Right lobe of liver (tissue), 6 donors: ENCODE measurements at places on chromosomes 12 and 14.
A peak's percentile ranks its signal among the peaks of the same experiment; 100 is the strongest.

- DNase-seq, result peak; percentile 66
Observed at GRCh38 chr14:100341301-100342031, 18.3 kb downstream of the SLC25A47 start.

DNA sequence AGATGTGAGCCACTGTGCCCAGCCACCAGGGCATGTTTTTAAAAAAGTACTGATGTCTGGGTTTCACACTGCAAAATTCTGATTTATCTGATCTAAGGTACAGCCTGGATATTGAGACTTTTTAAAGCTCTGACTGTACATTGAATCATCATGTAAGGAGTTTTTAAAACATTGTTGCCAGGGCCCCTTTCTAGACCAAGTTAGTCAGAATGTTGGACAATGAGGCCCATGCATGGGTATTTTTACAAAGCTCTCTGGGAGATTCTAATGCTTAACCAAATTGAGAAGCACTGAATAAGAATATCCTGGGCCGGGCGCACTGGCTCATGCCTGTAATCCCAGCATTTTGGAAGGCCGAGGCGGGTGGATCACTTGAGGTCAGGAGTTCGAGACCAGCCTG, 16.7 kb downstream of the TMEM19 start:
- DNase-seq, result no peak

DNA sequence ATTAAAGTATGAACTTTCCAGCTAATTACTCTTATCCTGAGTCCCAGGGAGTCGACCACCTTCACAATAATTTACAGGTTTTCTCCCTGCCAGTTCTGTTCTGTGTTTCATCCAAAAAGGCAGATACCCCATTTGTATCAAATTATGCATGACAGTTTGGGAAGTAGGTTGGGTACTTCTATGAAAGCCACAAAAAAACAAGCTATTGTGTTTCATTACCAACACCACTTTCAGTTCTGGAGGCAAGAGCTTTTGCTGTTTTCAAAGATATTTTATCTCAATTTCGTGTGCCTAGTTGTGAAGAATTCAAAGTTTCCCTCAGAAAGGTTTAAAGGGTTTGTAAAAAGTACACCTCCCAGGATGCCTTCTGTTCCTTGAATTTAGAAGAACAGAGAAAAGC, 557.4 kb downstream of the FLRT2 start:
- no peak for DNase-seq

DNA sequence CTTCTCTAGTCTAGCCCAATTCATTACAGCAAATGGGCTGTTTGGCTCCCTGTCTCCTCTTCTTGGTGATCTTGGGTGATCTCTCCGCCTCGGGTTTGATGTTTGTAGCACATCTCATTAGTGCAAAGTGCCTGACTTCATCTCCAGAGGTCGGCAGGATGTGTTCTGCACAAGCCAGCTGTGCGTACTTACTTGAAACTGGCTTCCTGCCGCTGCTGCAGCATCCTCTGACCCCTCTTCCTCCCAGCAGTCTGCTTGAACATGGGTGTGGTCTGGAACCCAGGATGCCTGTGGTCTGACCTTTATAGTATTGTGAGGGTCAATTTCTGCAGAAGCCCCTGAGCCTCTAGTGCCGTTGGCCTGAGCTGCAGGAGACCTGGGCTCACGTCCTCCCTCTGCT, 99.2 kb downstream of the BEGAIN start:
- no peak for DNase-seq

GRCh38 chr14:55451950-55452349, 11.5 kb upstream of the TBPL2 start:
- DNase-seq, result no peak

DNA sequence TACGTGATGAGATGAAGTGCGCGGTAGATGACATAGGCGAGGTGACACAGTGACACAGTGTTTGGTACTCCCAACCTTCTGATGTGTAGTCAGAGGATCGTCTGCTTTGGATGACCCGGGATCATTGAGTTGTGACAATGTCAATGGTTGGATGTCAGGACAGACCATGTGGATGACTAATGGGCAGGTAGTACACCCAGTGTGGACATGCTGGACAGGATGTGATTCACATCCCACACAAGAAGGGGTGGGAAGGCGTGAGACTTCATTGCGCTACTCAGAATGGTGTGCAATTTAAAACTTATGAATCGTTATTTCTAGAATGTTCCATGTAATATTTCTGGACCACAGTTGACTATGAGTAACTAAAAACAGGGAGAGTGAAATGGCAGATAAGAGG, 23.8 kb downstream of the MAP3K9 start:
- no peak for DNase-seq

DNA sequence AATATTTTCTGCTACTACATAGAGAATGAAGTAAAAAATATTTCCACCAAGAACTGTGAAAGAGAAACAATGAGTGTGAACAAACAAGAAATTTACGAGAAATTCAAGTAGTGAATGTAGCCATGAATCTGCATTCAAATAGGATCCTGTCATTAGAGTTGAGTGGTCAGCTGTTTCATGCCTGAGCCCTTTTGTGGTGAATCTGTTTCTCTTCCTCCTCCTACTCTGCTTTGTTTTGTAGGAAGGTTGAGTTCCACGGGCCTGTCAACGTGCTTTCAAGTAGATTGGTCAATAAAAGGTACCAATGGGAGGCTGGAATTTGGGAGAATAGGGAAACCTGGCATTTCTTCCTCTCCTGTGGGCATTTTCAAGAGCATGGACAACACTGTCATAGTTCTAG, 1749.6 kb upstream of the FLRT2 start:
- DNase-seq, result no peak

DNA sequence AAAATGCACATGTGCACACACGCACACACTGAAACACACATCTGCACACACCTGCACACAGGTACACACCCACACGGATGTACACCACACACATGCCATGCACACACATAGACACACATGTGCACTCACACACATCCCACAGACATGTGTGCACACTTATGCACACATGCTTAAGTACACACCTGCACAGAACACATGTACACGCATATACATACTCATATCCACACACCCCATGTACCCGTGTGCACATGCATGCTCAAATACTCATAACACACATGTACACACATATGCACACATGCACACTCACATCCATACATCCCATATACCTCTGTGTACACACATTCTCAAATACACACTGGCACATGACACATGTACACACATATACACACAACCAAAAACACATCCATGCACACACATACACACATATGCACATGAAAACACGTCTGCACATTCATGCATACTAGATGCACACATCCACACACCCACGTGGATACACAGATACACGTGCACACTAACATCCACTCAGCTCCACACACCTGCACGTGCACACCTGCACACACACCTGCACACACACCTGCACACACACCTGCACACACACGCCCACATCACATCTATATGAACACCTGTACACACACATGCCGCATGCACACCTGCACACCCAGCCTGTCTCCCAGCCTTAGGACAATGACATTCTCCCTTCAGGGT, 336.7 kb downstream of the ADGRD1 start:
- no peak for DNase-seq

GRCh38 chr14:23626946-23627345, 9.2 kb upstream of the DHRS2 start:
- no peak for DNase-seq

GRCh38 chr12:93002293-93003054, 73.4 kb upstream of the EEA1 start:
- DNase-seq, result no peak

- DNase-seq, result no peak
Observed at GRCh38 chr12:11764837-11765236, 115.4 kb downstream of the ETV6 start.
